ENCODE measurements at places on chromosomes 1 and 21. TPM values are rescaled to one million over a fixed set of nuclear protein-coding genes. Genes with fewer than 3 reads are reported as not detected.

GRCh38 chr1:234710381-234710780, 100.4 kb upstream of the IRF2BP2 start:
- no peak for DNase-seq

AK5 gene
- 6.5 TPM for total RNA-seq

DNA sequence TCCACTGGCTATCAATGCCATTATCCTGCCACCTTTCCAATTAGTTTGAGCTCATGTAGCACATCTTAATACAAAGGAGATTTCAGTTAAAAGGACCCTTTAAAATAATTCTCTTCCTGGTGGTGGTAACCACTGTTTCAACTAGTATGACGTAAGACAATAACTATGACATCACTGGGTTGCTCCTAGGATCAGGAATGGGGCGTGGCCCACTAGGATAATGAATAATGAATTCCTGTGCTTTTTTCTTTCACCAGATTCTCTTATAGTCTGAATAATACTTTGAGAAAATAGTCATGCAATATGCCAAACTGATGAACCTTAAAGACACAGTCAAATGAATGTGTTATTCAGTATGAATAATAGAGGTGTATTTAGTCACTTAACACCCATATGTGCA, 10.6 kb upstream of the KIFAP3 start:
- DNase-seq = no peak

GRCh38 chr1:221458447-221459156, 283.3 kb downstream of the DUSP10 start:
- peak; percentile 70 for DNase-seq

DNA sequence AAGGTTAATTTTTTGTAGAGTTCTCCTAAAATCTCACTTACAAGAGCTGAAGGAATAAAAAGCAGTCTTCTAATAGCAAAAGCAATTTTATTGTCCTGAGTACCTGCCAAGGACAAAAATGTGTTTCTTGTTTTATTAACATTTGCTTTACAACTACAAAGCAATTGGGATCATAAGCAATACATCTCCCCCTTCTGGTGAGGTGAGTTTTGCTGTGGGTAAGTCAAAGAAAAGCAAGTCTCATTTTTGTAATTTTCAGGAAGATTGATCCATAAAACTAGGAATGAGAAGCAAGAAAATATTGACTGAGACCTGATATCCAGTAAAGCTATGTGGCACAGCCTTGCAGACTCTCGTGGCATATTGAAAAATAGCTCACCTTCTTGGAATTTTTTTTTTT, 2162.7 kb downstream of the NCAM2 start:
- DNase-seq = no peak

- no peak for DNase-seq
These were observed 6.9 kb upstream of the CDC42BPA start for GRCh38 chr1:227325156-227325555.

DNA sequence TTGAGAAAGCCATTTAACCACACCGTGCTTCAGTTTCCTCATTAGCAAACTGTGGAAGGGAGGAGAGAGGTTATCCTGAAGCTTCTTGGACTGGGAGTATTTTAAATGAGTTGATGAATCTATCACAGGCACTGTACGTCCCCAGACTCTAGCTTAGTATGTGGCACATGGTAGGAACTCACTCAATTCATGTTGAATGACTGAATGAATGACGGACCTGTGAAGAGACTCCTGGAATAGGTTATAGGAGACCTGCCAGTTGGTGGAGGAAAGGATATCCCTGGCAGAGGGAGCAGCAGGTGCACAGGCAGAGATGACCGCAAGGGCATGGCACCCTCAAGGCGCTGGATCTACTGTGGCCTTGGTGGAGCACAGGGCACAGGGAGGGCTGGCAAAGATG, 118.5 kb downstream of the HMGB4 start:
- DNase-seq = no peak

DNA sequence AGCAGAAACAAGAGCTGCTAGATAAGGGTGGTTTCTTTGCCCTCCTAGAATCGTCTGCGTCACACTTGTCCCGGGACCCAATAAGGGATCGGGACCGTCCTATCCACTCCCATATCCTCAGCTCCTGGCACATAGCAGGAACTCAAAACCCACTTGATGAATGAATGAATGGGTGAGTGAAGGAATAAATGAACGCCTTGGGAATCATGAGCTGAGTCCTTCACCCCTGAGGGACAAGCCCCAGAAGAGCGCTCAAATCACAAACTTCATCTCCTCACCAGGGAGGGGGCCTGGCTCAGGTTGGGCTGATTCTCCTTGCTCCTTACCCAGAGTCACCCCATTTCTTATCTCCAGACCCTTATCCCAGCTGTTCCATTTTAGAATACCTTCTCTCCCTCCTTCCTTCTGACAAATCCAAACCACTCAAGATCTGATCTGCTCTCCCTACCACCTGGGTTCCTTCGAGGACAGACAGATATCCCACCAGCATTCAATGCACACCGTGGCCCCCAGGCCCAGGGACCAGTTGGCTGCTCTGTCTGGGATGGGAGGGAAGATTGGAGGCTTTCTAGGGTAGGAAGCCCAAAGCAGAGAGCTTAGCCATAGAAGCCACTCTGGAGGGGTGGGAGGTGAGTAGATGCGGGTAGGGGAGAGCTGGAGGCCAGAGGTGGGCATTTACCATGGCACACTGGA, 643 bp upstream of the MOB3C start:
- DNase-seq = no peak

HTR6 gene
- not detected for total RNA-seq

DNA sequence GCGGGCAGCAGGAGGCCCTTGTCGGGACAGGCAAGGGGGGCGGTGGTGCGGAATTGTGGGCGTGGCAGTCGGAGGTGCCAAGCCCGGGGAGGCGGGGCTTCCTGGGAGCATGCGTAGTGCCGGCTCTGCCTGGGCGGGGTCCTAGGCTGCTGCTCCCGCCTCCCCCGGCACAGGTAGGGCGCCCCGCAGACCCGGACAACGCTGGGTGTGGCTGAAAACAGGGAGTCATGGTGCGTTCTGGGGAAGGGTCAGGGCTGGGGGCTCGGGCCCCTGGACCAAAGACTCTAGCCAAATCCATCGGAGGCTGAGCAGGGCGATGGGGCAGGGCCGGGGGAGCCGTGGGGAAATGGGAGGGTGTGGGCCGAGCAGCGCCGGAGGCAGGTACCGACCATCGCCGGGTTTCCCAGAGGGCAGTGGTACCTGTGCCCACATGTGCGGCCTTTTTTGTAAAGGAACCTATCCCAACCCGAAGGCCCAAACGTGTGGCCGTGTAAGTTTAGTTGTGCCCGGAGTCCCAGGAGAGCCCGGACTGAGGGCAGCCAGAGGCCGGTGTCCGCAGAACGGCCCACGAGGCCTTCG, 231.9 kb downstream of the SDCCAG8 start:
- no peak for DNase-seq

CLCA4 gene
- total RNA-seq = 38.1 TPM

KLF17 gene
- total RNA-seq = 0.95 TPM

LCE2B gene
- not detected for total RNA-seq

- DNase-seq = no peak
These were observed 58.0 kb downstream of the SDCCAG8 start for GRCh38 chr1:243313635-243314536.

FGR gene
- 3.4 TPM for total RNA-seq

DNA sequence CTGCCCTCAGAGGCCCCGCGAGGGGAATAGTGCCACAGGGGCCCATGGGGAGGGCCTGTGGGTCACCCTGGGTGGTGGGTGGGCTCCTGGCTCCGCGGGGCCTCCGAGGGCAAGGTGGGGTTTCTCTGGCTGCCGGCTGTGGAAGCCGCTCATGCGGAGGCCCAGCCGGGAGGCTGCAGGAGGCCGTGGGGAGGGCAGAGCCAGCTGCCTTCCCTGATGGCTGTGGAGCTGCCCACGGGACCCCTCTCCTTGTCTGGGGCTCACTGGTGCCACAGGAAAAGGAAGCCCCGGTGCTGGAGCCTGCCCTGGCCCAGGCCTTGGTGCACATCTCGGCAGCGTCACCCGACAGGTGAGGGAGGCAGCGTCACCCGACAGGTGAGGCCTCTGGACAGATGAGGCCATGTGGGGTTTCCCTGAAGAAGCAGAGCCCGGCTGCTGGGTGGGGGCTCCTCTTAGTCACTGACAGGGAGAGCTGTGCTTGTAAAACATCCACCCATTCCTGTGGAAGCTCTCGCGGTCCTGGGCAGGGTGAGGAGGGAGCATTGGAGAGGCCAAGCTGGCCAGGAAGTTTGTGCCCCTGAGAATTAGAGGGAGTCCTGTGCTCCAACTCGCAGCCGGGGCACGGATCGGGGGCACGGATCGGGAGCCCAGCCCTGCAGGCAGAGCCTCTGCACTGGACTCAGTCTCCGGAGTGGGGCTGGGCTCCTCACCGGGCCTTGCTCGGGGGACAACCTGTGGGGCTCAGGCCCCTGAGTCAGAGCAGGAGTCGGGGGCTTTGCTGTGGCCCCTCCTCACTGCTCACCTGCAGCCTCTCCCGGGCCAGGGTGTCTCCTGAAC, 6.1 kb downstream of the MIB2 start:
- no peak for DNase-seq

GRCh38 chr1:178935610-178936009, 64.7 kb upstream of the ANGPTL1 start:
- DNase-seq = no peak

GRCh38 chr1:77940921-77941570, 37.8 kb downstream of the FUBP1 start:
- DNase-seq = no peak

GRCh38 chr1:67937010-67937409, 103.7 kb upstream of the GNG12 start:
- no peak for DNase-seq

DNA sequence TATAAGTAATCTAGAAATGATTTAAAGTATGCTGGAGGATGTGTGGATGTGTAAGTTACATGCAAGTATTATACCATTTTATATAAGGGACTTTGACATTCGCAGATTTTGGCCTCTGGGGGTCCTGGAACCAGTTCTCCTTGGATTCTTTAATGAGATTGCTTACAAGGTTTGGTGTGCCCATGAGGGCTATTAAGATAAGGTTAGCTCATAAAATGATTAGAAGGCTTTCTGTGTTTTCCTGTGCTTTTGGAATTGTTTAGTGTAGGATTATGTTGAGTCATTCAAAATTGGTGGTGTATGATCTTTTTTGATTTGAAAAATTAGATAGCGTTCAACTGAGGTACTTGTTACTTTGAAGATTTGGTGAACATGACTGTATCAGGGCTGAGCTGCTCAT, 5.6 kb downstream of the USP25 start:
- DNase-seq = no peak

DNA sequence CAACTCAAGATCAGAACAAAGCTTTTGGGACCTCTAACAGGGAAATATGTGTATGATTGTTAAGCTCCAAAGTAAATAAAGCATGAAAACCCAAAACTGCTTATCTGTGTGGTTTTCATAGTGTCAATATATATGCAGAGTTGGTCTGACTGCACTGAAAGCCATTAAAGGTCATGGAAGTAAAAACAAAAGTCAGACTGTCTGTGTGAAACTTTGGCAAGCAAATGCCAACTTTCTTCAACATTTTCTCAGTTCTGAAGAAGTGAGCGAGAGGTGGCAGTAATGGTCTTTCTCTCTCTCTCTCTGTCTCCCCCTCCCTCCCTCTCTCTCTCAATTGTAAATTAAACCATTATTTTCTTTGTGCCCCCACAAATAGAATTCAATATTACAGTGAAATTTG, 100.1 kb upstream of the S1PR1 start:
- DNase-seq = no peak

SAMD11 gene
- total RNA-seq = 18.1 TPM

- DNase-seq = no peak
These were observed 6.4 kb upstream of the TMCO2 start for GRCh38 chr1:40241362-40241761.

PLA2G2D gene
- not detected for total RNA-seq

DNA sequence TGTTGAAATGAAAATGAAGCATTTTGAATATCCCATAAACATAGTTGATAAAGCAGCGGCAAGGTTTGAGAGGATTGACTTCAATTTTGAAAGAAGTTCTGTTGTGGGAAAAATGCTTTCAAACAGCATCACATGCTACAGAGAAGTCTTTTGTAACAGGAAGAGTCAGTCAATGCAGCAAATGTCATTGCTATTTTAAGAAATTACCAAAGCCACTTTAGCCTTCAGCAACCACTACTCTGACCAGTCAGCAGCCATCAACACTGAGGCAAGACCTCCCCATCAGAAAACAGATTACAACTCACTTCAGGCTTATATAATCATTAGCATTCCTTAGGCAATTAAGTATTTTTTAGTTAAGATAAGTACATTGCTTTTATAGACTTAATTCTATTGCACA, 33.8 kb upstream of the FCRL3 start:
- no peak for DNase-seq

DNA sequence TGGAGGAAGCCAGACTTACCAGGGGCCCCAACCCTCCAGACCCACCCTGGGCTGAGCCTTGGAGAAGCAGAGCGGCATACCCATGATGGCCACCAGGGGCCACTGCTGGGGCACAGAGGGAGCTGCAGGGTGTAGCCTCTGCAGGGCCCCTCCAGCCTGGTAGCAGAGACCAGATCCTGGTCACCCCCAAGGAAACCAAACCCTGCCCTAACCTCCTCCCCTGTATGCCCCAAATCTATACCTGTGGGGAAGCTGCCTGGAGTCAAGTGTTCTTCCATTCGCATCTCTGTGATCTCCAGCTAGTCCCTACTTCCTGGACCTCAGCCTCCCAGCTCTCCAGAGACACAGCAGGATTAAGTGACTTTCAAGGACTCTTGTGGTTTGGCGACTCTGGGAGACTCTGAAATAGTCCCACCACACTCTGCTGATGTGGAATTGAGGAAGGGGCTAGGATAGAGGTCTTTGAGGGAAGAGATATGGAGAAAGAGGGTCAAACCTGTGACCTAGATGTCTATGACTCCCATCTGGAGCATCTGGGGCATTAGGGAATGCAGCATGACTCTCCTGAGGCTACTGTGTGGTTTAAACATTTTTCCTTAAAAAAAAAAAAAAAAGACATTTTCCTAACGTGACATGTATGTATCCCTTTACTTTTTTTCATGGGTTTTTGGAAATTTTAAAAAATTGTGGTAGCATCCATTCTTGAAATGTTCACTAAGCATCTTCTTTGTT, 119.2 kb upstream of the IPO9 start:
- no peak for DNase-seq

DNA sequence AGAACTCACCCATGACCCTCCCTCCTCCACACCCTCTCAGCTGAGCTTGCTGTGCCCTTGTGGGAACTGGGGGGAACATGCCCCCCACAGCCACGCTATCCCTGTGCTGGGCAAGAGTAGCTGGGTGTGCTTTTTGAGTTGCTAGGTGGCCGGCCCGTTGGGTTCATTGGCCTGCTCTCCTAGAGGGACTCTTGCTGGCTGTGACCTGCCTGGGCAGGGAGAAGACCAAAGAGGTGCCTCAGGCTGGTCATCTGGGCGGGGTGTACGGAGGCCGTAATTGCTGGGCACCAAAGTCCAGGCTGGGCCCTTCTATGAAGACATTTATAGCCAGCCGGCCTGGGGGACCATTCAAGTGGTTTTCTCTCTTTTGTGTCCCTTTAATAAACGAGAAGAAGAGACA, 138.3 kb upstream of the ZBTB40 start:
- DNase-seq = no peak

- DNase-seq = no peak
These were observed 40.4 kb downstream of the SLC35D1 start for GRCh38 chr1:67013573-67013972.

DNA sequence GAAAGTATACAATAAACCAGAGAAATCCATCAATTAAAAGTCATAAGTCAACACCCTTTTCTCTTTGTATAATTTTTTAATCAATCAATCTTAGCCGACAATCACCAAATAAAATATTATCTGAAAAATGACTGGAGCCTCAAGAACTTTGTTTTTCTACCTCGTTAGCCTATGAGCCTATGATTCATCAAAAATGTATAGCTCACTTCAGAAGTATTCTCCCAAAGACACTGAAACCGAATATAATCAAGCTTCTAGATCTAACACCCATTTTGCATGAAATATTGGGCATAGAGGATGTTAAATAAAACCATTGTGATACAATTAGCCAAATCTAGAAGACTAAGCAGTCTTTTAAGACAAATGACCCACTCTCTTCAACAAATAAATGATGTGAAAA, 17.8 kb upstream of the RSBN1 start:
- DNase-seq = no peak
